NCI-H774 (cell line): ENCODE measurements at places on chromosomes 2 and 18.

- no peak for DNase-seq
These were observed 276.7 kb downstream of the DSEL start for GRCh38 chr18:67239826-67240225.

- DNase-seq: no peak
These were observed at the start of gene TFPI for GRCh38 chr2:187554011-187554703. Gene TFPI, minus strand, starts transcription at chr2:187554435. Its CDS starts 50,667 bp downstream, at chr2:187503768.

- DNase-seq: no peak
These were observed 30.3 kb downstream of the ZC3H15 start for GRCh38 chr2:186516396-186516795.

GRCh38 chr2:96914332-96914731, 44.5 kb upstream of the SEMA4C start:
- DNase-seq: no peak

- no peak for DNase-seq
These were observed 10.6 kb upstream of the POMC start for GRCh38 chr2:25178976-25179375.

DNA sequence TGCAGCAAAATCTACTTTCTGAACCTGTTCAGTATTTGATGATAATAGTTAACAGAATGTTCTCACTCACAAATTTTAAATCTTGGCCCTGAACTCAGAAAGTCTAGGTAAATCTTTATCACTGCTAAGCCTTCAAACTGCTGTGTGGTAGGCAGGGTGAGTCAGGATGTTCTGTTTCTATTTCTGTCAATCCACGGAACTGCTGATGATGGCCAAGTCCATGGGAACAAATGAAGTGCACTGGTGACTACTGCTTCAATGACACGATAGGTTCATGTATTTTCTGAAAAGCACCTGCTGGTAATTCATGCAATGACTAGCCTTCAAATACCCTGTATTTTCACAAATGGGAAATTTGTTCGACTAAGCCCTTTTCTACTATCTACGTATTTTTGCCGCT, 14.2 kb downstream of the NIFK start:
- DNase-seq: no peak

- no peak for DNase-seq
These were observed 3.8 kb downstream of the HNRNPLL start for GRCh38 chr2:38598991-38599295.

DNA sequence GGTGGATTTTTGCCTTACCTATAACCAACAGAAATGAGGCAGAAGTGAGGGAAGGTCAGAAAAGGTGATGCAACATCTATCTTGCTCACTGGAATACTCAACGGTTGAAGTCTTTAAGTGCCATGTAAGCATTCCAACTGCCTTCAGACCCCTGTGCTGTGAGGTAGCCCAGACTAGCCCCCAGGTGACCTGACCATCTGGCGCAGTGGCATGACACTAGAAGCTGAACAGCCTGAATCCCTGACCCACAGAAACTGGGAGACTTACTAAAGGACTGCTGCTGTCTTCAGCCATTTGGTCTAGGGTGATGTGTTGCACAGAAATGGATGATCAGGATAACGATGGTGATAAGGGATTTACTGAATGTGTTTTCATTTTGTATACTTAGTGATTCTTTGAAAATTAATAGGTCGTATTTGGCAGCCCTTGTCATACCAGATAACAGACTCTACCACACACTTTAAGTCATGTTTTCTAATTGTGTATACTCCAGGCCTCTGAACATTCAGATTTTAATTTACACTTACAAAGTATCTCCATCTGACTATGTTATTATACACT, 161.5 kb downstream of the STK39 start:
- DNase-seq: no peak

DNA sequence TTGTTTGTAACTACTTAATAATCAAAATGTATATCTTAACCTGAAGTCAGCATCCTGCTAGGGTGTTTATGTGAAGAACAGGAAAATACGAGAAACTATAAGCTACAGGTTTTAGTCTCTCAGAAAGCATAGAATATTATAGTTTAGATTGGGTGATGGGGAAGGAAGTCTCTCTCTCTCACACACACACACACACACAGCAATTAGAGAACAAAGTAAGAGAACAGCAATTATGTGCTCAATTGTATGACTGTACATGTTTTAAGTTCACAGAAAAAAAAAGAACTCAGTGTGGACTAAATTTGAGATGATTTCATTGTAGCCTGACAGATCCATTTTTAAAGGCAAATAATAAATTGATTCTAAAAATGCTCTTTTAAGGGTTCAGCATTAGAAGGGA, 94.3 kb upstream of the ZNF516 start:
- DNase-seq: no peak

GRCh38 chr2:173751245-173751975, 213.8 kb downstream of the SP3 start:
- no peak for DNase-seq

GRCh38 chr2:209817844-209818271, 46.2 kb downstream of the UNC80 start:
- DNase-seq: no peak

GRCh38 chr2:218993345-218994315, at the start of gene CRYBA2:
Gene CRYBA2, minus strand, starts transcription at chr2:218993422. Its CDS starts 246 bp downstream, at chr2:218993176.
- peak; percentile 27 for DNase-seq

GRCh38 chr2:48427552-48427951, 102.4 kb upstream of the STON1 start:
- DNase-seq: no peak

GRCh38 chr2:28674062-28674712, 77.4 kb upstream of the PPP1CB start:
- DNase-seq: no peak

- DNase-seq: peak; percentile 17
These were observed 4.3 kb downstream of the SOX11 start for GRCh38 chr2:5696404-5696944.

- DNase-seq: no peak
These were observed 15.5 kb downstream of the SH3BP4 start for GRCh38 chr2:234967201-234967869.

DNA sequence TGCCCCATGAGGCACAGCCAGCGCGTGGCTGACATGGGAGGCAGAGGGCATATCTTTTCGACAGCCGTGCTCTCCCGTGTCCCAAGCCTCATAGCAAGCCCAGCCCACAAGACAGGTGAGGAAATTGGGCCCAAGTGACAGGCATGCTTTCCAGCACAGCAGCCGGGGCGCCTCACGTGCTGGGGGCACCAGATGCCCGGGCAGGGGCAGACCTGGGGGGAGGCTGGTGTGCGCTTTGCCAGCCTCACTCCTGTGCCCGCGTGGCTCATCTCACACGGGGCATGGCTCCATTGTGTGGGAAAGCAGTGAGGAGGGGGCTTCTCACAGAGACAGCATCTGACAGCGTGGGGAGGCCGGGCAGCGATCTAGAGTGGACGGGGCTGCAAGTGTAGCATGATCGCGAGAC, 93.2 kb downstream of the USP40 start:
- no peak for DNase-seq

DNA sequence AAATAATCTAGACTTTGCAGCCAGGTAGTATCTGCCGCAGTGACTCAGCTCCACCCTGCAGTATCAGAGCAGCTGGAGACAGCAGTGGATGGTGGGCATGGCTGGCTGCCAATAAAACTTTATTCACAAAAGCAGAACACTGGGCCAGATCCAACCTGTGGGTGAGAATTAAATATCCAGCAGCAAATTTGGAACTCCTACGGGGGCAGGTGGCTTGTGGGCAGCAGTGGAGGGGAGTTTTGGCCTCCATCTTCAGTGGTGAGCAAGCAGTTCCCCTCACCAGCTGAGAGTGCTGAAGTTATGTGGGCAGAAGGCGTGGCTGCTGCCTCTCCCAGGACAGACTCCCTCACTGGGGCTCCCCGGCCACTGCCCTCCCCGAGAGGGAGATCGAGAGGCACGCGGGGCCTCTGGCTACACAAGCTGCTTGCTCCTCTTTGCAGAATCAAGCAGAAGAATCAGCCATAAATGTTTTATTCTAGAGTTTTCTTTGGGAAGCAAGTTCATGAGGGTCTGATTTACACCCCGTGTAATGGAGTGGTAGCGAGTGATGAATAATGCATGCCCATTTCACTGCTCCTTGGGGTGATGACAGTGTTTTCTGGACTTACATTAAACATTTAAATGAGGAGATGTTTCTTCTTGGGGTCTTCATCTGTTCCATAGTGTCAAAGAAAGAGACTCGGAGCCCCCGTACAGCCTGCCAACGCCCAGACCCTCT, 204.3 kb downstream of the SEPTIN10 start:
- DNase-seq: no peak

DNA sequence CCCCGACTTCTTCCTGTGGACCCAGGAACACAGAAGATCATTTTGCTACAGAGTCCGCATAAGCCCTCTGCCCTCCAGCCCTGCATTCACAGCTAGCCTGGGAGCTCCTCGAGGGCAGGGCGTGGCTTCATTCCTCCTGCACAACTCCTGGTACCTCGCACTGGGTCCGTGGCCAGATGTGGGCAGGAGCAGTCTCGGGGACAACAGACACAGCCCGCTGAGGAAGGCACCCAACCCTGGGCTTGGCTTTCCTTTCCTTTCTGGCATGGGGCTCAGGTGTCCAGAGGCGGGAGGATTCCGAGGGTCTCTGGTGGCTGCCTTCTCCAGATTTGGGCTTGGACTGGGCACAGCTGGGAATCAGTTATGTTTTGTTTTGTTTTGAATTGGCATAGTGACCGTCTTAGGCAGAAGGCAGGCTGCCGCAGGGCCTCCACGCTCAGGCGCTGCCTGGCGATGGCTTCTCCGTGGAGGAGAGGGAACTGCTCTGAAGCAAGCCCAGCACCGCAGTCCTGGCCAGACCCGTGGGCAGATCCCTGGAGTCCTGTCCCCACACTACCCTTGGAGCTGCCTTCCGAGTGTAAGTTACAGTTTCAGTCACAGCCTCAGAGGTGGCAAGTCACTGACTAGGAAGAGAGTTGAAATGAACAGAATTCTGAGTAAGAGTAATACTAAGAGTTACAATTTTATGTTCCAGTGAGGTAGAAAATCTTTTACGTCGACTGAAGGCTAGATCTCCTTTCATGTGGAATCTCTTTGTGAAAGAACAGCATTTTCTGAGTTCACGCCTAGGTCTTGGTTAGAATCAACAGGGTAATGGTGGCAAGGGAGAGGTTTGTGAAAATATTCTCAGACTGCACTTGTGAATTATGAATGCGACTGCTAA, 47.9 kb downstream of the LDLRAD4 start:
- DNase-seq: no peak

GRCh38 chr2:16853088-16853487, 187.5 kb upstream of the CYRIA start:
- DNase-seq: no peak

- DNase-seq: no peak
These were observed 504 bp downstream of the ASAP2 start for GRCh38 chr2:9206991-9207640.

DNA sequence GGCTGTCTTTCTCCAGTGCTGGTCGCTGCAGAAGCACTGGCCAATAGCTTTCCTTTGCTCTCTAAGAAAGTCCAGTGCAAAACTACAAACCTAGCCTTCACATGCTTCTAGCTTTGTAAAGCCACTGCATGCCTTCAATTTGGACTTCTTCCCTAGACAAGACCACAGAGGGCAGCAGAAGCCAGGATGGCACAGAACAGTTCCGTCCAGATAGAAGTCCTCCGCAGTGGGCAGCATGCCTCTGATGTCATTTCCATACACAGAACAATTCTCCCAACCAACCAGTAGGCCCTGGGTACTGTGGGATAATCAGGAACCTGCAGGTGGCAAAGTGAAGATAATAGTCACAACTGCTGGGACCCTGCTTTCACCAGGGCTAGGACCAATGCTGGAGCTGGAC, 3.3 kb downstream of the ST6GAL2 start:
- DNase-seq: no peak

- DNase-seq: no peak
These were observed 31.9 kb downstream of the EFEMP1 start for GRCh38 chr2:55891671-55892094.

DNA sequence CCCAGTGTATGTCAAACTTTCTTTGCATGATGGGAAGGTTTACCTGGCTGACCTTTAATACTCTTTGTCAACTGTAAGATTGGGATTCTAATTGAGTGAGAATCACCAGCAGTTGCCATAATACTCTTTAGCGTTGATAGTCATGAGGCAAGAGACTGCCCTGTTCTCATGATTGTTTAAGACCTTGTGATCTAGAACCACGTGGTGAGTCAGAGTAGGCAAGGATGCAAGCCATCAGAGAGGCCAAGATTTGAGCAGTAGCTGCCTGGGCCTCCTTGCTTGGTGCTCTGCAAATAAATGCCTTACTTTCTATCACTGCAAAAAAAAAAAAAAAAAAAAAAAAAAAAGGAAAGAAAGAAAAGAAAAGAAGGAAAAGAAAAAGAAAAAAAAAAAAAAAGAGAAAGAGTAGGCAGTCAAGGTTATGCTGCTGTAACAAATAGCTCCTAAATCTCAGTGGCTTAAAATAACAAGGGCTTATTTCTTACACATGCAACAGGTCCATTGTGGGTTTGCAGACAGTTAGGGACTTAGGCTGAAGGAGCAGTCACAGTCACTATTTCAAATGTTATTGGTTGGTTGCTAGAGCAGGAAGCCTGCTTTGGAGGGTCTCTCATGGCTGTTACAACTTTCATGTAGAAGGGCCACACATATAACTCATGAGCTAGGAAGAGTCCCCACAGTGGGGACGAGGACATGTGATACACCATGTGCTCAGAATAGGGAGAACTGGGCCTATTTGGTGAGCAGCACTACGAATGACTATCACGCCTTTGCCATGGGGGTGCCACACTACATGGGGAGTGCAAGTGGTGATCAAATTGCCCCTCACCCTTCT, 21.7 kb downstream of the IL1R2 start:
- DNase-seq: no peak

DNA sequence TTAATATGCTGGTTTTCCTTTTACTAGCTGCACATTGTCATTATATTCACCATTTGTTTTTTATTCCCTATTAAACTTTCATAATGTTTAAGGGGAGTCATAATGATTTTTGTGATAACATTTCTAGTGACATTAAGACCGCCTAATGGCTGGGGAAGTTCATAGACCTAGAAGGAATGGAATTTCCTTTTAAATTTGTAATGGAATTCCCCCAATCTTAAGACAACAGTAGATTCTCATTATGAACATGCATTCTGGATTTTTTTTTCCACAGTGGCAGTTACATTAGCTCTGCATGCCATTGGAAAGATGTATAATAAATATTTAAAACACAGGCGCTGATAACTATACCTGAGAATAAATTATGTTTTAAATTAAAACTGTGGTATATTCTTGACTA, 8.4 kb downstream of the YPEL5 start:
- DNase-seq: no peak

DNA sequence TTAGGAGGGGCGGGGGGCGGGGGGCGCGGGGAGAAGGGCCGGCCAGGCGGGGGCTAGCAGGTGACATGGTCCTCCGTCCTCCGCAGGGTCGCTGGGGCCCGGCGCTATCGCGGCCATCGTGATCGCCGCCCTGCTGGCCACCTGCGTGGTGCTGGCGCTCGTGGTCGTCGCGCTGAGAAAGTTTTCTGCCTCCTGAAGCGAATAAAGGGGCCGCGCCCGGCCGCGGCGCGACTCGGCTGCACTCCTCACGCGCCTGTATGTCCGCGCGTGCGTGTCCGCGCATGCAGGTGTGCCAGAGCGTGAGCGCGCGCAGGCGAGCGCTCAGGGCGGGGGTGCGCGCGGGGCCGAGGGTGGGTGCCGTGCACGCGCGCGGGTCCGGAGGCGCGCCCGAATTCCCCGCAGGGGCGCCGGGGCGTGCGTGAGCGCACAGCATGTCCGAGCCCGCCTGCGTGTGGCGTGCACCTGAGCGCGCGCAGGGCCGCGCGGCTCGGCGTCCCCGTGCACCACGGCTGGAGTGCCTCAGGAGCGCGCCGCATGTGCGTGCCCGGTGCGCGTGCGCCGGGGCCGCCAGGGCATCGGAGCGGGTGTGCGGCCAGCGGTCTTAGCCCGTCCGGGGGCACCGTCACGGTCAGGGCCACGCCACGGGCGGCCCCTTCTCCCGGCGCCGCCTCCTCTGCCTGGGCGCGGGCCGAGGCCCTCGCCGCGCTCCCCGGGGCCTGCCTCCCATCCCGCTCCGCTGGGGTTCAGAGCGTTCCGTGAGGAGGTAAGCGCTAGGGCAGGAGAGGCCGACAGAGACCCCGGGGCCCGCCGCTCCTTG, 6.3 kb downstream of the SNORC start:
- DNase-seq: peak; percentile 68
